ENCODE measurements at places on chromosomes 5 and 9.

DNA sequence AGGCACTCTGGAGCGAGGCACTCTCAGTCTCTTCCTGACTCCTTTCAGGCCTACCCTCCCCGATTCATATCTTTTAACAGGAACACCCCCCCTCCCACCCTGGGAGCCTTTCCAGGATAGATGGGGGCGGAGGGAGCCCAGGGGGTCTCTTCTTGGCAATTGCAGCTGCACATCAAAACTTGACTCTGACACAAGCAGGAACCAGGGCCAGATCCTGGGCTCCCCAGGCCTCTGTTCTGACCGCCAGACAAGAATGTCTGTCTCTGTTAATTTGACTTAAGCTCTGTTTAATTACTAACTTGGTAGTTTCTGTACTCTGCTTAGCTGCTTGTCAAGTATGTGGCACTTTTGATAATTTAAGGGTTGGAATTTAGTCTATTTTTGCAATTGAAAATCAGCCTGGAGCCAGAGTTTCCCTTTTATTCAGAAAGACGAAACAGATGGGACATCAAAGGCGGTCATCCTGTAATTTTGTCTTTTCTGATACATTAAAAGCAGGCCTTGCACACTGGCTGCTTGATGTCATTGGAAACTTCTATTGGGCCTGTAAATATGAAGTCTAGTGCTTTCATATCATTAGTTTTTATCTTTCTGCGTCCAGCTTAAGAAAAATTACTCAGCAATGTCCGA, 43.3 kb downstream of the ACTL7B start:
- DNase-seq = no peak

- peak; percentile 21 for DNase-seq
Observed at GRCh38 chr9:81145331-81145963, 543.9 kb downstream of the TLE1 start.

DNA sequence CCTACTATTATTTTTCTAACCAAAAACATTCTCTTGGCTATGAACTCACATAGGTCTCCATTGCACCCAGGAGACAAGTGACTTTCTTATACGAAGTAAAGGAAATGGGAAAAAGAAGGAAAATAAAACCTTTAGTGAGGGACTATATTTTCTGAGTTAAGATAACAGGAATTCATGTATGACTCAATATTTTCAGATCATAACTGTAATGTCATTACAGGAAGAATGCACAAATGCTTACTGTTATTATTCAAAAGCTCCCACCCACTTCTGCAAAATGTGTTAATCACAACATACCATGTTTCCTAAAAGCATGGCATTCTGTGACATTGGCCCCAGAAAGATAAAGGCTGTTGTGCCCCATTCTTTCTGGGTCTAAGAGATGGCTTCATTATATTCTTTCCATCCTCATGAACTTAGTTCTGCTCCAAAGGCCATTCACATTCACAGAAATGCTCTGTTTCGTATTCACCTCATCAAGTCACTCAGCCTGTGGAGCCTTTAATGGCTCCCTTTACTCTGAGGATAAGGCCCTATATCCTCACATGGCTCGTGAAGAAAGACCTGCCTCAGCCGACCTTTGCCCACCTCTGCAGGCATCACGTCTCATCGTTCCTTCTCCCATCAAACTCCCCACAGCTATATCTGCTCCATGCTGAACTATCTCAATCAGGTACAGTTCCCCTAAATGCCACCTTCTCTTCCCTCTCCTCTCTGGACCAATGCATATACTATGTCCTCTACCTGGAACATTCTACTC, 77.0 kb downstream of the ABCA1 start:
- peak; percentile 68 for DNase-seq

- DNase-seq = no peak
Observed at GRCh38 chr9:17962747-17963146, 383.9 kb downstream of the SH3GL2 start.

DNA sequence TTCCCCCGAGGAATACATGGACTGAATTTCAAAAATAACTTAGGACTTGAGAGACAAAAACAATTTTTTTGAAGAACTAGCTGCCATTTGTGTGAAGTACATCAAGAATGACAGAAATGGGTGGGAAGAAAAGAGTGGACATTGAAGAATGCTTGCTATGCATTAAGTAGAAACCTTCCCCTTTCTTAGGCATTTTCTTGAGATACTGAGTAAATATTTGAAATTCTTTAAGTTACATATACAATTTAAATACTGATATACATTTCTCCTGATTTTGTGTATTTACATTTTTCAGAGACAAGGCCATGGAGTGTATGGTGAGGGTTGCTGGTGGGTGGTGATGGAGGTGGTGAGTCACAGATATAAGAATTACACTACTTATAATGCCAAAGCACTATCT, 319.3 kb upstream of the ADAMTSL1 start:
- peak; percentile 54 for DNase-seq

- DNase-seq = no peak
Observed at GRCh38 chr5:119168401-119168800, 97.5 kb downstream of the DMXL1 start.

- DNase-seq = no peak
Observed at GRCh38 chr9:74172874-74173273, 324.3 kb upstream of the RORB start.

DNA sequence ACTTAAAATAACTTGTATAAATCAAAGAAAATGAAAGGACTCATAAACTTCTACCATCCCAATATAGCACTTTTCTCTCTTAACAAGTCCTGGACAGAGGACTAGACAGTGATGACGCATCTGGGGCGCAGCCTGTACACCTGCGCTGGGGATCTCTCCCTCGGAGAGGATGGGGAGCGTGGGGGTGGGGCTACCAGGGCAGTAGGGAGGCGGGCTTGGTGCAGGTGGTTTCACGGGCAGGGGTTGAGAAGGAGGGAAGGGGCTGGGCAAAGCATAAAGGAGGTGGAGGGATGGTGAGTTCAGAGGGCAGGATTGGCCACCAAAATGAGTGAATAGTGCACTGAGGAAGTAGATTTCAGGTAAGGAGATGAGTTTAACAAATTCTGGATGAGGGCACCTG, 41.1 kb downstream of the STC2 start:
- no peak for DNase-seq

GRCh38 chr5:133746834-133747233, 134.5 kb upstream of the FSTL4 start:
- DNase-seq = no peak

DNA sequence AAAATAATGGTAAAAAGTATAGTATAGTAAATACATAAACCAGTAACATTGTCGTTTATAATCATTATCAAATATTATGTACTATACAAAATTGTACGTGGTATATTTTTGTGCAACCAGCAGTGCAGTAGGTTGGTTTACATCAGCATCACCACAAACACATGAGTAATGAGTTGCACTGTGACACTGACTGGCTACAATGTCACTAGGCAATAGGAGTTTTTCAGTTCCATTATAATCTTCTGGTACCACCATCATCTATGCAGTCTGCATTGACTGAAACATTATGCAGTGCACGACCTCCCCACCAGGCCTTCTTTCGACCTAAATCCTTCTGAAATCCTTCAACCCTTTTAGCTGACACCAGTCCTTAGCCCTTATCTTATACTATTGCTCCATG, 105.8 kb downstream of the SREK1 start:
- DNase-seq = no peak

DNA sequence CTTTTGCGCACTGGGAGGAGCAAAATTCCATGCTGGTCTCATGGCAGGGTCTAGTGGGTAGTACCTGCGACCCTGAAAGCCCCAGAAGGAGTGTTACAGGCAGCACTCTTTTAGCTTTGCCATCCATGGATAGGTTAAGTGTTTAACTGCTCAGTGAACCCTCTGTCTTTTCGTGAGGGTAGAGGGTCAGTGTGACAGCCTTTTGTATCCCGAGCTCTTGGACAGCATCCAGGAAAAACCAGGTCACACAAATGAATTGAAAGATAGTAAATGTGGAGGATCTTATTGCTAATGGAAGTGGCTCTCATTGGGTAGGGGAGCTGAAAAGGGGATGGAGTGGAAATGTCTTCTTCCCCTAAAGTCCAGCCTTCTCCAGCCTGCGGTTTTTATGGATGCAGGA, 57.8 kb upstream of the CCDC112 start:
- no peak for DNase-seq

GRCh38 chr5:67102708-67103107, 93.9 kb downstream of the CD180 start:
- no peak for DNase-seq

Measured in fibroblast of skin of scalp (primary cell).